ENCODE measurements at places on chromosomes 4 and X. TPM values are rescaled to one million over a fixed set of nuclear protein-coding genes. Genes with fewer than 3 reads are reported as not detected.

The WWC2 gene
- 47.0 TPM for total RNA-seq

The NDST3 gene
- not detected for total RNA-seq

The OPRPN gene
- not detected for total RNA-seq

The SRPX gene
- total RNA-seq, result 142 TPM

The GPC4 gene
- total RNA-seq, result 2.8 TPM

The HPSE gene
- 2.7 TPM for total RNA-seq

The USP17L10 gene
- total RNA-seq, result not detected

The ZFYVE28 gene
- 14.0 TPM for total RNA-seq

The USP51 gene
- 2.2 TPM for total RNA-seq

The HTN1 gene
- total RNA-seq, result not detected

The EPGN gene
- total RNA-seq, result not detected

The C4orf54 gene
- 0.08 TPM for total RNA-seq

The EDNRA gene
- total RNA-seq, result 10.8 TPM

The UGT2A1 gene
- not detected for total RNA-seq

The DCAF12L2 gene
- not detected for total RNA-seq

The KIT gene
- 0.49 TPM for total RNA-seq

The CSAG1 gene
- total RNA-seq, result not detected

The SYP gene
- 0.18 TPM for total RNA-seq

The IQCM gene
- 0.27 TPM for total RNA-seq

The BEX2 gene
- 14.3 TPM for total RNA-seq

The TLR1 gene
- 3.2 TPM for total RNA-seq

The CXorf49 gene
- not detected for total RNA-seq

The RRAGB gene
- total RNA-seq, result 16.6 TPM

The SSX3 gene
- not detected for total RNA-seq

The FAT1 gene
- 114 TPM for total RNA-seq

The MTNR1A gene
- not detected for total RNA-seq

The MAGEB1 gene
- total RNA-seq, result not detected

The ADH1B gene
- 535 TPM for total RNA-seq

The CENPVL1 gene
- total RNA-seq, result 0.41 TPM

The RS1 gene
- not detected for total RNA-seq

The GAGE13 gene
- total RNA-seq, result not detected

The PNMA3 gene
- under 0.01 TPM for total RNA-seq

The PIR gene
- 40.8 TPM for total RNA-seq

The SPRY1 gene
- 44.2 TPM for total RNA-seq

Data from fibroblast of the aortic adventitia (primary cell).